ENCODE measurements at places on chromosomes 3 and 15. TPM values are rescaled to one million over a fixed set of nuclear protein-coding genes. Genes with fewer than 3 reads are reported as not detected.

- no peak for DNase-seq
Measured at GRCh38 chr15:45645026-45645980, 10.5 kb downstream of the SQOR start.

- DNase-seq = no peak
Measured at GRCh38 chr15:40439461-40439959, 1.2 kb upstream of the BAHD1 start.

DNA sequence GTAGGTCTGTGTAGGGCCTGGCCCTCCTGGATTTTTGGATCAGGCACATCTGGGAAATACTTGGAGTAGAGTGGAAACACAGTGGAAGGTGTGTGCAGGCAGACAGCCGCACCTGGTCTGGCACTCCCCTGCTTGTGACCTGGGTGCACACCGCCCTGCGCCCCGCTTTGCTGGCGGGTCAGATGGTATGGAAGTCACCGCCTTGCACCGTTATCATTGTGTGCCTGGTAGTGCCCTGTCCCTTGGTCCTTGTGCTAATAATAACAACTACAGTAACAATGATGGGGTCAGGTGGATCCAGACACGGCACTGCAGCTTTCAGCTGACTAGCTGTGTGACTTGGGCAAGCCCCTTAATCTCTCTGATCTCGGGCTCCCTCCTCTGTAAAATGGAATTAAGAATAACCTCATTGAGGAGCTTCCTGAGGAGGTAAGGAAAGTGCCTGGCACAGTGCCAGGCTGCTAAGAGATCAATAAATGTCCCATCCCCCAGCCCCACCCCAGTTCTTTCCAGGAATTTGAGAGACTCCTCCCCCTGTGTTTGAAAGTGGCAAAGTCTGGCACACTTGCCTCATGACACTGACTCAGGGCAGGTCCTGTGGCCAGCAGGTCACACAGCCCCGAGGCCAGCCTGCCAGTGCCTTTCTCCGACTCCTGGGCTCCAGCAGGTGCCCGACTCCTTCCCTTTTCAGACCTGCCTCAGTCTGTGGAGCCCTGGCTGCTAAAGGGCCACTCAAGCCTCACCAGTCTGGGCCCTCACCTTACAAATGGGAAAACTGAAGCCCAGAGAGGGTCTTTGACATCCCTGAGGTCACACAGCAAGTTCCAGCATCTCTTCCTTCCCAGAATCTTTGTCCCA lies 9.8 kb downstream of the ISG20 start:
- DNase-seq = peak; percentile 38

DNA sequence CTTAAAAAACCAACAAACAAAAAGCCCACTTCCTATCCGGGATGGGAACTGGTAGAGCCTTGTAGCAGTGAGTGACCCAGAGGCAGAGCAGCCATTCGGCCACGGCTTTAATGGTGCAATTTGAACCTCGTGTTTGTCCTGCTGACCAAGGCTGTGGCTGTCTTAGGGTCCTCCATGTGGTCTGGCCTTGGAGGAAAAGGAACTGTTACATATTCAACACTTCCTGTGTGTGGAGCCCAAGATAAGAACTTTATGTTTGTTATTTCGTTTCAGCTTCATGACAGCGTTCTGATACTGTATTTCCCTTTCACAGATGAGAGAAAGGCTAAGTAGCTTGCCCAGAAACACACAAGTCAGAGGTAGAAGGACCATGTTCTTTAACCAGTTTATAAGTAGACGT lies 269.8 kb downstream of the SV2B start:
- DNase-seq = no peak

DNA sequence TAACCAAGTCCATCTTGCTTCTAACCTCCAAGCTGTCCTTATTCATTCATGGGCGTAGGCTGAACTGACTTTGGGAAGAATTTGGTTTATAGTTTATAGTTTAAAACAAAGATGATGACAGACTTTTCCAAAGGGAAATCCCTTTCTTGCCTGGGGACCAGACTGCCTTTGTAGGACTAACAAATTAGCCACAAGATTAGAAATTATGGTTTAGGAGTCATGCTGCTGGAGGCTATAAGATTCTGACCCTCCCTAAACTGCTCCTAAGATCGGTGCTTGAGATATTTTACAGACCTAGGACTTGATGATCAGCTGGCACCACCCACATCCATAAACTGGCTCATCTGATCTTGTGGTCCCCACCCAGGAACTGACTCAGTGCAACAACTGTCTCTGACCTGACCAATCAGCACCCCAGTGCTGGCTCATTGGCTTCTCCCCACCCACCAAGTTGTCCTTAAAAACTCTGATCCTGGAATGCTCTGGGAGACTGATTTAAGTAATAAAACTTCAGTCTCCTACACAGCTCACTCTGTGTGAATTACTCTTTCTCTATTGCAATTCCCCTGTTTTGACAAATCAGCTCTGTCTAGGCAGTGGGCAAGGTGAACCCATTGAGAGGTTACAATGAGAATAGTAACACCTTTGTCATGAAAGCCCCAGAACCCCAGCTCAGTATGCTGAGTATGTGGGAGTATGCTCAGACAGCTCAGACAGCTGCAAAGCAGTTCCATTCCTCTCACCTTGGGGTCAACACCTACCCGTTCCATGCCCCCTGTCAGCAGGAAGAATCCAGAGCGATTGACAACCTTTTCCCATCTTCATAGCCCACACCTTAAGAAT lies 51.6 kb upstream of the C15orf39 start:
- no peak for DNase-seq

DNA sequence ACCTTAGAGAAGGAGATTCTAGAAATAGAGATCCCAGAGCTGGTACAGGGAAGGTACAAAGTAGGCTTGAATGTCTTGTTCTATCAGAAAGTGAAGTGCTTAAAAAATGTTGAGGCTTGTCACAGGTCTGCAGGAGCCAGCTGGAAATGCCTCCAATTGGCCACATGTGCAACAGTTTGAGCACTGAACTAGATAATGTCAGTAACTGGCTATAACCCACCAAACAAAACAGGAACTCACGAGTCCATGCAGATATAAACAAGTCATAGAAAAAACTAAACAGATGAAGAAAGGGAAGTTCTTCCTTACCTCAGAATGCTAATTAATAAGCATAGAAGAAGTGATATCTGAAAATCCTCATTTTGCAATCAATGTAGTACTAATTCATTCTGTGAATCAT lies 11.9 kb upstream of the TF start:
- no peak for DNase-seq

DNA sequence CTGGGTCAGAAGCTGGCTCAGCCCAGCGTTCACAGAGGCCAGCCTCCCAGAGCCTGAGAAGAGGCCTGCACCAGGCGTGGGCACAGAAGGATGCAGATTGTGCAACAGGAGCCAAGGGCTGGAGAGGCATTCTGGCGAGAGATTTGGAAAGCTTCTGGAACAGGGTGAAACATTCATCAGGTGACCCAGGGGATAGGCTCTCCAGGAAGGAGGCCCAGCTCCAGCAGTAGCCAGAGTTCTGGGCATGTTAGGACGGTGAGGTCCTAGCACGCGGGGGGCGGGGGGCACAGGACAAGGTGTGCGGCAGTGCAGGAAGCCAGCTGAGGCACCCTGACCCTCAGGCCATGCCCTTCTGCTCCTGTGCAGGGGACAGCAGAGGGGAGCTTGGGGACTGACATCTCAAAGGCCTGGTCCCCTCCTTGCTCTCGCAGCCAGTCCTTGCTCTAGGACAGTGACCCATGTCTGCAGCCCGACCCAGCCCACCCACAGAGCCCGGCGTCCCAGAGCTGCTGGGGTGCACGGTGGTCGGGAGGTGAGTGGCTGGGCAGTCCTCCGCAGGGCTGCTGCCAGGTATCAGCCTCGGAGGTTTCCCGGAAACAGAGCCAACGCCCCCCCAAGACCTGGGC lies 111.7 kb upstream of the KLF13 start:
- peak; percentile 80 for DNase-seq

- DNase-seq = no peak
Measured at GRCh38 chr3:81581966-81582599, 179.4 kb downstream of the GBE1 start.

DNA sequence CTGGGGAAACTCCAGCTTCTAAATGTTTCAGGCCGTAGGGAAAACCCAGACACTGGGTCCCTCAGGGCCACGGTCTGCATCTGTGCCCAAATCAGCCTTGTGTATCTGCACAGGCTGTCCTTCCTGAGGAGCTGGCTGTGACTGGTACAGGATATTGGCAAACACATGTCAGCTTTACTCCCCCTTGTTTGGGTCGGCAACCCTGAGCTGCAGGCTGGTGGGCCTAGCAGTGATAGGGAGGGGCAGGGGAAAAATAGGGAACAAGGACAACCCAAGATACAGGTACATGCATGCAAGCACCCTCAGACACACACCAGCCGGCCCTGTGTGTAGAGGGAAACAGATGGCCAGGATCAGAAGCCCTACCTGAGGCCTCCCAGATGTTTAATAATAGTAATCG lies 28.7 kb upstream of the HCN4 start:
- no peak for DNase-seq

GRCh38 chr3:180278583-180279188 lies 241.9 kb upstream of the PEX5L start:
- DNase-seq = no peak

- DNase-seq = no peak
Measured at GRCh38 chr15:31324806-31325594, 1.6 kb upstream of the KLF13 start.

DNA sequence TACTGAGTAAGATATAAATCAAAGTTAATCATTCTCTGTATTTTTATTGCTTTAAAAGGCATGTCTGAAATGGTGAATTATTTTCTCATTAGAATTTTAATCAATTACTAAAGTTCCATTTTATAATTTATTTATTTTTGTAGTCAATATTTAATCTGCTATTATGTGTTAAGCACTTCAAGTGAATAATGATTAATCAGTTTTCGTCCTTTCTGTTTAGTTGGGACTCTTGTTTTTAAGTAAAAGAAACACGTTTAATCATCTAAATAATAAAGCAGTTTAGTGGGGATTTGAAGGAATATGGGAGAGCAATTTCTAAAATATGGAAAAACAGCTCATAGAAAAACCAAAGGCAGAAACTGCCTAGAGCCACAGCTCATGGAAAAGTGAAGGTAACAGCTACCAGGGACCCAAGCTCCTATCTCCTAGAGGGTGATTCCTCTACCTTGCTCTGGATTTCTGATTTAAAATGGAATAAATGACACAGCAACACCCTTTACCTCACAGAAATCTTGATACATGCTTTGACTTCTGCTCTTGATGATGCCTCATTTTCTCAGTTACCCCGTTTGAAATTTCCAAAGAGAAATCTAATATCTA lies 28.0 kb upstream of the SUCNR1 start:
- DNase-seq = no peak

The MESP1 gene
- 0.29 TPM for total RNA-seq

The HMG20A gene
- 58.4 TPM for total RNA-seq

The SPSB4 gene
- total RNA-seq = 0.47 TPM

The DNAJC13 gene
- 68.3 TPM for total RNA-seq

The ITPKA gene
- total RNA-seq = 0.29 TPM

The EFCC1 gene
- total RNA-seq = 2.1 TPM

Measured in ureter (tissue), 1 donor.